ENCODE measurements at places on chromosomes 2 and 18. TPM values are rescaled to one million over a fixed set of nuclear protein-coding genes. Genes with fewer than 3 reads are reported as not detected.

Gene GRHL1
- total RNA-seq = 1.9 TPM

DNA sequence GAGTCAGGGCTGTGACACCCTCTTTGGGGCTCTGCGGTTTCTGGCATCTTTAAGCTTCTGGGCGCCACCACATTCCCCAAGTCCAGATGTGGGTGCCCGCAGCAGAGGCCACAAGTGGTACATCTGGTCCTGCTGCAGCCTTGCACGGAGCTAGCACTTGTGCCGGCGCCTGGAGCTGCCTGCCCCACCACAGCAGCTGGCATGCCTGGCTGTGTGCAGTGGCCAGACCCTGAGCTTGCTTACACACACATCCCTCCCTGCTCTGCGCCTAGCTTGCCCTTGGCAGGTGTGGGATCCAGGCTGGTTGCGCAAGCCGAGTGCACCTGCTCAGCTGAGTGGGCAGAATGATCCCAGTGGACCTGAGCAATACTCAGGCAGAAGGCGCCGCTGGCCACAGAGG is 27.3 kb downstream of the SLC4A10 start:
- DNase-seq = peak; percentile 66

DNA sequence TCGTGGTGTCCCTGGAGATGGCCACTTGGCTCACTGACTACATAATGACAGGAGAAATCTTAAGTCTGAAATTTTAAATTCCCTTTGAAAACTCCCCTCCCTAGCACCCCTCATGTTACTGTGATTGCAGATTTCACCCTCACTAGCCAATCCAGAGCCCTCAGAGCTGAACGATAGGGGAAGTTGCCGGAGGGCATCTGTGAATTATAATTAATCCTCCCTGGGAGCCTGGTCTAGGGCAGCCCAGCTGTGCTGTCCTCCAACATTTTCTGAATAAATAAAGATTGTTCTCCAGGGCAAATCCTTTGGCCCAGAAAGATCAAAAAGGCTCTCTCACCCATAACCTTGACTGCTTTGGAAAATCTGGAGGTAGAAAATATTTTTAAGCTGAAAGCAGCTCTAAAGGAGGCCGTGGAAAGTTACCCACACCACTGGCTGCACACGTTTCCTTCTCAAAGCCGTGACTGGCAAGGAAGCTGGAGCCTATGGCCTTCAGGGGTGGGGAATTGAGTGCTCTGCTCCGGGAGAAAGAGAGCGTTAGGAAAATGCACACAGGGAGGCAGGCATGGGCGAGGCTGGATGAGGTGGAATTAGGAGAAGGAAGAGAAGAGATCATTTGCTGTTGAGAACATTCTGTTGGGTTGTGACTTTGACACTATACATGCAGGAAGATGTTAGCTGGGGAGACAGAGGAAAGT is 68.9 kb upstream of the CNGA3 start:
- DNase-seq = no peak

- no peak for DNase-seq
Measured at GRCh38 chr2:60706021-60706420, 50.0 kb upstream of the PAPOLG start.

- no peak for DNase-seq
Measured at GRCh38 chr2:69566669-69567068, 76.9 kb downstream of the AAK1 start.
